Stimulated activated CD8-positive, alpha-beta memory T cell treated with anti-CD3 and anti-CD28 coated beads, Interleukin-7, amount 100 ng/mL, for 1 hour (primary cell): ENCODE measurements at places on chromosomes 2 and 18.

DNA sequence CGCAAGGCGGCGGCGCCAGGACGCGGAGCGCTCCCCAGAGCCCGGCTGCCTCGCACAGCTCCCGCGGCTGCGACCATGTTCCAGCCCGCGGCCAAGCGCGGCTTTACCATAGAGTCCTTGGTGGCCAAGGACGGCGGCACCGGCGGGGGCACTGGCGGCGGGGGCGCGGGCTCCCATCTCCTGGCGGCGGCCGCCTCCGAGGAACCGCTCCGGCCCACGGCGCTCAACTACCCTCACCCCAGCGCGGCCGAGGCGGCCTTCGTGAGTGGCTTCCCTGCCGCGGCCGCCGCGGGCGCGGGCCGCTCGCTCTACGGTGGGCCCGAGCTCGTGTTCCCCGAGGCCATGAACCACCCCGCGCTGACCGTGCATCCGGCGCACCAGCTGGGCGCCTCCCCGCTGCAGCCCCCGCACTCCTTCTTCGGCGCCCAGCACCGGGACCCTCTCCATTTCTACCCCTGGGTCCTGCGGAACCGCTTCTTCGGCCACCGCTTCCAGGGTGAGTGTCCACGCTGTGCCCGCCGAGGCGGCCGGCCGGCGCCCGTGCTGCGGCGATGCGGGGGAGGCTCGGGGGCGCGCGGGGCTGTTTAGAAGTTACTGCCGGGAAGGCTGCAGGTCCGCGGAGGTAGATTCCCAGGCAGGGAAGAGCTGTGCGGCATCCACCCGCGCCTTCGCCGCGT is 696 bp downstream of the EMX1 start:
- DNase-seq: no peak

DNA sequence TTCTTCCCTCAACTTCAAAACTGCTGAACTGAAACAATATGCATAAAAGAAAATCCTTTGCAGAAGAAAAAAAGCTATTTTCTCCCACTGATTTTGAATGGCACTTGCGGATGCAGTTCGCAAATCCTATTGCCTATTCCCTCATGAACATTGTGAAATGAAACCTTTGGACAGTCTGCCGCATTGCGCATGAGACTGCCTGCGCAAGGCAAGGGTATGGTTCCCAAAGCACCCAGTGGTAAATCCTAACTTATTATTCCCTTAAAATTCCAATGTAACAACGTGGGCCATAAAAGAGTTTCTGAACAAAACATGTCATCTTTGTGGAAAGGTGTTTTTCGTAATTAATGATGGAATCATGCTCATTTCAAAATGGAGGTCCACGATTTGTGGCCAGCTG is 8.4 kb downstream of the HOXD8 start:
- DNase-seq: no peak

GRCh38 chr2:55883357-55883756 is 40.2 kb downstream of the EFEMP1 start:
- no peak for DNase-seq

- DNase-seq: peak; percentile 19
Measured at GRCh38 chr2:135657806-135658582, 83.7 kb upstream of the UBXN4 start.

GRCh38 chr2:23411752-23412431 is 26.9 kb downstream of the KLHL29 start:
- no peak for DNase-seq

DNA sequence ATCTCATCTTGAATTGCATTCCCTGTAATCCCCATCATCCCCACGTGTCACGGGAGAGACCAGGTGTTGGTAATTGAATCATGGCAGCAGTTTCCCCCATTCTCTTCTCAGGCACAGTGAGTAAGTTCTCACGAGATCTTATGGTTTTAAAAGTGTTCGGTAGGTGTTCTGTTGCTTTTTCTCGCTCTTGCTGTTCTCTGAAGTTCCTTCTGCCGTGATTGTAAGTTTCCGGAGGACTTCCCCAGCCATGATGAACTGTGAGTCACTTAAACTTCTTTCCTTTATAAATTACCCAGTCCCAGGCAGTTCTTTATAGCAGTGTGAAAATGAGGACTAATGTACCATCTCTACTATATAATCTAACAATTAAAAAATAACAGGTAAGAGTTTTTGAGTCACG is 409.9 kb upstream of the NRXN1 start:
- DNase-seq: no peak

DNA sequence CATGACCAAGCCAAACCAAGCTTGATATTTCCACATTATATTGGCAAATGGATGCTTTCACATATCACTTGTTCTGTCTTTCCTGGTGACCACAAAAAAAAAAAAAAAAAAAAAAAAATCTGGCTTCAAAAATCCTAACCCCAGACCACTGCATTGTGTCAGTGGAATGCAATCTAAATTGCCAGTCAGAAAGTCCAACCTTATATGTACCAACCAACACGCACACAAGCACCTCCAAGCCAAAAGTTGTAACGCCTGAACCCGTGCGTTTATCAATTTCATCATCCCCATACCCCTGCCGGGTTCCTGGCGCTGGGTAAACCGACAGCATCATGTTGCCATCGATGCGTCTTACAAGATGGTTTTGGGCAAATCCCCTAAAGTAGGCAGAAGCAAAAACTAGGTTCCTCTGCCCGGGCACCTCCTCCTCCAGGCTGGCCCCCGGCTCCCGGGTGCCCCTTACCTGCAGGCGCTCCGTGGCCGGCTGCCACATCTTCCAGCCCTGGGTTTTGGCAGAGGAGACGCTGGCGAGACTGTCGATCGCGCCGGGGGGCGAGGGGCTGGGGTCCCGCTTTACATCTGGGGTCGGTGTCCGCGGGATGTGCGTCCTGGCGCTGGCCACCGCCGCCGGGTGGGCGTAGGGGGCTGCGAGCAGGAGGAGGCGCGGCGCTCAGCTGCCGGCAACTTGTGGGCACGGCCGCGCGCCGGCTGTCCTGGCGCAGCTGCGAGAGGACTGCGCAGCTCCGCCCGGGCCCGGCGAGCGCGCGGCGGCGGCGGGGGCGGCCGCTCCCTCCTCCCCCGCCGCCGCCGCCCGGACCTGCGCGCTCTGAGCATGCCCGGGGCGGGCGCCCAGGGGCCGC is at the start of gene PID1:
TSS of gene PID1 (minus strand) at position 737 of the 860 bp plus-strand sequence. CDS start at position 493, 244 bp downstream.
- DNase-seq: no peak

DNA sequence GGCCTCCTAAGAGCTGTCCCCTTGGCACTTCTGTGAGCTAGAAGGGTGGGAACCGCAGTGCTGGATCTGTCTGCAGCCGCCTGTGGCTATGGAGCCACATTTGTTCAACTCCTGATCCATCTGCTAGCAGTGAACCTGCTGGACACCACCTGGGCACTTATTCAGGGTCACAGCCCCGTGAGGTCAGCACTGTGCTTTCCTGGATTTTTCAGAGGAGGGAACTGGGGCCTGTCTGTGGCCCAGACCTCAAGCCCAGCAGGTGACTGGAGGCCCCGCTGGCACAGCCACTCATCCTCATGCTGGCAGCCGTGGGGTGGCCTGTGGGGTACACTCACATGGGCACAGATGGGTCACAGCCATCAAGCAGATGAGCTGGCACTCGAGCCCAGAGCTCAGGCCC is 155.3 kb downstream of the TFCP2L1 start:
- DNase-seq: no peak

DNA sequence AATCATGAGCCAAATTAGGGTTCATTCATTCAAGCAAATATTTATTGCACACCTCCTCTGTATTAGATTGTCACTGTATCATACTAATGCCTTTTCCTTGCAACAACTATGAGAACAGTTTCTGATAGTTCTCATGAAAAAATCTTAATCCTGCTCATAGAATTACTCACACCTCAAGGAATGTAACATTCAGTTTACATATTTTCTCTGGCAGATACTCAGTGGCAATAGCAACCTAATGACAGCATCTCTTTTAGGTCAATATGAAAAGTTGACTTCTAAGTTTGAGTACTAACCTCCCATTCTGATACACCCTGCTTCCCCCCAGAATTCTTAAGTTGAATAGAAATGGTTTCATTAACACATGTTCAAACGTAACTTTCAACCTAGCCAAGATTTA is 132.0 kb downstream of the VWC2L start:
- DNase-seq: no peak

DNA sequence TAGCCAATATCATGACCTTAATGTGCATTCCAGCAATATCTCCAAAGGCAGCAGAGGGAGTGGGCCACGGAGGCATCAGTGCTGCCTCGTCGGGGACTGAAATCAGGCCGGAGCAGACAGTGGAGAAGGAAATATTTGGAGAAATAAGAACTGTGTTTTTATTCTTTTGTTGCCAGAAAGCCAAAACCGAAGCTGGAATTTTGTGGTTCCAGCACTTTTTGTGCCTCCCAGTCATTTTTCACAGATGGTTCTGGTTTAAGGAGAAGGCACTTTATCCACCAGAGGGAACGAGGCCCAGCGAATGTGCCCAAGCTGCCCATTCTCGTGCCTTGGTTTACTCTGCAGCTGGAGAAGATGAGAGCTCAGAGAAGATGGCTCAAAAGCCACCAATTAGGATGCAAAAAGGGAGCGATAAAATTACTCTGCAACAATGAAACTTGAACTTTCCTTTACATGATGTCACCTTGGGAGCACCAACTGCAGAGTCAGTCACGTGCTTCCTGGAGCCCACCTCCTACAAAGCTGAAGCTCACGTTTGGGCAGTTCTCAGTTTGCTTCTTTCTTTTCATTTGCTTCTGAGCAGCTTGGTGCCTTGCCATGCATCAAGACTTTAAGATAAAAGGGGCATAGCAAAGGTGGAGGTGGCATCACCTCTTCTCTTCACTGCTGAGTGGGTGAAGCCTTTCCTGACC is 288.7 kb downstream of the LPIN1 start:
- no peak for DNase-seq

- DNase-seq: no peak
Measured at GRCh38 chr2:75277111-75277510, 77.8 kb upstream of the TACR1 start.

DNA sequence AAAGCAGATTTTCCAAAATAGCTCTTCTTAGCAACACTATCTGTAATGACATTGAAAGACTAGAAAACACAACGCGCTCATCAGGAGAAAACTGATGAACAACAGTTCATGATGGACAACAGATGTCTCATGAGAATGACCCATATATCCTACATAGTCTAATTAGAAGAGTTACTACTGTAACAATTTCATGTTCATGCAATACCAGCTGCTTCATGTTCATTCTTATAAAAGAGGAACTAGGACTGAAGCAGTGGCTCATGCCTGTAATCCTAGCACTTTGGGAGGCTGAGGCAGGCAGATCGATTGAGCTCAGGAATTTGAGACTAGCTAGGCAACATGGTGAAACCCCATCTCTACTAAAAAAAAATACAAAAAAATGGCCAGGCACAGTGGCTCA is 22.7 kb downstream of the TRAPPC8 start:
- DNase-seq: no peak

DNA sequence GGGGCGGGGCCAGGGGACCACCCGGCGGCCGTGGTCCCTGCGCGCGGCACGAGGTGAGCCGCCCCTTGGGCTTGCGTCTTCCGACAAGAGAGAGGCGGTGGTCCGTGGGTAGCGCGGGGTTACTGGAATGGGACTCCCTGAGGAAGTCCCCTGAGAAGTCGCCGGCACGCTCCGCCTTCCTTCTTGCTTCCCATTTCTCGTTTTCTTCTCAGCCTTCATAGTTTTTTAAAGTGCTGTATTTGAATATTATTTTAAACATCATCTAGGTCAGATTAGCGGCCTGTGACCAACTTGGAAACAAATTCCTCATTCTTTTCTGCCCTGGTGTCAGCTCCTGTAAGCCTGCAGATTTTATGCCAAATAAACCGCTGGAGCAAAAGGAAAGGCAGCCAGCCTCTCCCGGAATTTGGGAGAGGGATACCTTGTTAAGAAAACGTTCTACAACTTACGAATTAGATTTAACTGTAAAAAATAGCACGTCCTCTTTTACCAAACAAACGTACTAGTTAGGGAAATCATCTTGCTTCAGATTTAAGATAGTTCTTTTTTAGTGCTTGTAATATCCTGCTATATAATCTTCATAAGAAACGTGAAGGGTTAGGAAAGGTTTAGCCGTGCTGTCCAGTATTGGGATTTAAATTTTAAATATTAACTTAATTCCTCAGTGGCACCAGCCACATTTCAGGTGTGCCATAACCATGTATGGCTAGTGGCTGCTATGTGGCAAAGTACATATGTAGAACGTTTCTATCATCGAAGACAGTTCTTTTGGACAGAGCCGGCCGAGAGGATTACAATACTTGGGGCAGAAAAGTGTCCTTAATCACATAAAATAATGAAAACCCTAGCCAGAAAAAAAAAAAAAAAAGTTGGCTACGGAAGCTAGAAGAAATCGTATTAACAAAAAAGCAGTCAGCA is 628 bp upstream of the PTPN2 start:
- DNase-seq: no peak

DNA sequence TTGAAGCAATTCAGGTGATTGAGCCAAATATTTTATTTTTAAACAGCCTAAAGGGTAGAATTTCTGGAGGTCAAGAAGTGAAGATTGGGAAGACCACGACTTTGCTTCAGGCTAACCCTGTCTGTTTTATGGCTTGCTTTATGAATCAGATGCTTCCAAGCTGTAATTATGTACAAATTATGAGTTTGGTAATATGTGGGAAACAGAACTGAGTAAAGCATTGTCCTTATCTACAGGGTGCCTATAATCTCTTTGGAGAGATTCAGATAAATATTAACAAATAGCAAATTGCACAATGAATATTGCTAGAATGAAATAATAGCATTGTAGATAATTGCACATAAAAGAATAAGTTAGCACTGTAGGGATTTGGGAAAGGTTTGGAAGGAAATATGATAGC is 539.4 kb upstream of the CDH2 start:
- DNase-seq: no peak

DNA sequence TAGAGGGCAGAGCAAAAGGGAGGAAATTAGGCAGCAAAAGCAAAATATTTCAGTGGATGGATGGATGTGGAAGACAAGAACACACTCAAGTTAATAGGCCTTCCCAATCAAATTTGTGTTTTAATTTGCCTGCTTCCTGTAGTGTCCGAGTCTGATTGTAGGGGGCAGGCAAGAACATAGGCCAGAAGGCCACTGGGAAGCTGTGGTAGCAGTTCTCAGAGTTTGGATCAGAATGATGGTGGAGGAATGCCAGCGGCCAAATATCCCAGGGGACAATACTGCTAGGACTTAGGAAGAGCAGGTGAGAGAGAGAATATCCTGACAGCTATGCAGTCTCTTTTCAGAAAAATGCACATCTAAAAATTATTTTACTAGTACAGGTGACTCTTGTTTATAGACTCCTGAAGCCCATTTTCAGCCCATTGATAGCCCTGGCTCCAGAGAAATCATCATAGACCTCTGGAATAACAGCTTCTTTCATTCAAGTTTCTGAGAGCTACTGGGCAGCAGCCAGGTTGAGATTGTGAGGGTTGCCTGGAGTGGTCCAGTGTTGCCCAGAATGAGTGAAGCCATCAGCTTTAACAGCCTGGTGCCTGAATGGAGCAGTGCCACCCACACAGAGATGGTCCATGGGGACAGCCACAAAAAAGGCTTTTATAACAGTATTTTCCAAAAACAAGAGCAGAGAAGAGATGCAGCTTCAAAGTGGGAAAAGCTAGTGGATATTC is 19.1 kb upstream of the SERPINE2 start:
- DNase-seq: no peak
